Suprapubic skin (tissue), 4 donors: ENCODE measurements at places on chromosomes 13 and 19.

GRCh38 chr19:46862974-46863632 is 2.3 kb downstream of the ARHGAP35 start:
- peak; percentile 26 for DNase-seq

DNA sequence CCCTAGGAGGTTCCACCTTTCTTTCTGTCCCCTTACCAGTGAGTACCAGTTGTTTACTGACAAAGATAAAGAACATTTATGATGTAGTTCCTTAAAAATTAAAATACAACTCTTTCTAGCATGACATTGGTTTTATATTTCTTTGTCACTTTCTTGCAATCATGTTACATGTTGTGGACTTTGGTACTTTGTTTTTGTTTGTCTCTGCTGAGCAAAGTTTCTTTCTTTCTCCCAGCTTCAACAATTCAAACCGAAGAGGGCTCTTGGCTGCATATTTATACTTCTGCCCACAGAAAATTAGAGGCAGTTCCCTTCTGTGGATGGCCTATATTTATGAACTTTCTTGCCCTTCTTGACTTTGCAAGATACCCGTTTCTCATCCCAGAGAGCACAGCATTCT is 201.2 kb downstream of the MTUS2 start:
- no peak for DNase-seq

GRCh38 chr13:104984296-104984818 is 1551.1 kb downstream of the EFNB2 start:
- DNase-seq, result no peak

DNA sequence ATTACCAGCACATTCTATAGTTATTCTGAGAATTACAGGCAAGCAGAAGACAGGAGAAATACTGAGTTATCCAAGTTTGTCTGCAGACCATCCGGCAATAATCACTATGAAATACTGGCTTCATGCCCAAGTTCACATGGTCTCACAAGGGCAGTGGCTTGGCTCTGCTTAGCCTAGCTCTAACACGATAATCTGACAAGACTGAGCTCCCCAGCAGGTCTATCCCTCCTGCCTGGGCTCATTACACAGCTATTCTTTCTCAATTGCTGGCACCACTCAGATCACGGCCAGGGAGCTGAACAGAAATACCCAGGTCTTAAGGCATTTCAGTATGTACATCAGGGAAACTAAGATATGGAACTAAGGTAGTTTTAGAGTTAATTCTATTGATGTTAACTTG is 361.6 kb upstream of the PCDH20 start:
- no peak for DNase-seq

DNA sequence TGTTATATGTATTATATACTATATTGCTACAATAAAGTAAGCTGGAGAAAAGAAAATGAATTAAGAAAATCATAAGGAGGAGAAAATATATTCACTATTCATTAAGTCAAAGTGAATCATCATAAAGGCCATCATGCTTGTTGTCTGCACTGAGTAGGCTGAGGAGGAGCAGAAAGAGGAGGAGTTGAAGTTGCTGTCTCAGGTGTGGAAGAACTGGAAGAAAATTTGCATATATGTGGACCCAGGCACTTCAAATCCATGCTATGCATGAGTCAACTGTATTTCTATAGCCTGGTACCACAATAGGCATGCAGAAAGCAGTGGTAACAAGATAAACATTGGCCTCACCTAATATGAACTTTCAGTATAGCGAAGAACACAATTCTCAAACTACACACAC is 135.9 kb upstream of the SGCG start:
- no peak for DNase-seq
